ENCODE measurements at places on chromosomes 7 and 10.

DNA sequence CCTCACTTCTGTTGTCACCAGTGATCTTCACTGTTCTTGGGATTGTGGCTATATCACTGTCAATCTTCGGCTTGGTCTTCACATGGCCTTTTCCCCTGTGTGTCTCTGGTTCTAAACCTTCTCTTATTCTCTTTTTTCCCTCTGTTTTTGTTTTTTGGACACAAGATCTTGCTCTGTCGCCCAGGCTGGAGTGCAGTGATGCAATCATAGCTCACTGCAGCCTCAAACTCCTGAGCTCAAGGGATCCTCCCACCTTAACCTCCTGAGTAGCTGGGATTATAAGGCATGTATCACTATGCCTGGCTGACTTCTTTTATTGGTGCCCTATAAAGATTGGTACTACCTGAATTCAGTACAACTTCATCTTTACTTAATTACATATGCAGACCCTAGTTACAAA, 143.4 kb upstream of the EFCAB10 start:
- no peak for DNase-seq

GRCh38 chr7:2818121-2818520, 26.0 kb downstream of the GNA12 start:
- no peak for DNase-seq

- DNase-seq: no peak
These were observed 9.2 kb downstream of the ZCCHC24 start for GRCh38 chr10:79436066-79436849.

GRCh38 chr7:92768501-92769393, 67.6 kb downstream of the CDK6 start:
- DNase-seq: no peak

GRCh38 chr10:95346715-95347401, 56.1 kb upstream of the PDLIM1 start:
- no peak for DNase-seq

GRCh38 chr10:73647211-73647874, 6.1 kb upstream of the MYOZ1 start:
- no peak for DNase-seq

- DNase-seq: no peak
These were observed 15.8 kb downstream of the CPA1 start for GRCh38 chr7:130396109-130396508.

- DNase-seq: no peak
These were observed 736.1 kb upstream of the VSTM2A start for GRCh38 chr7:53806119-53806518.

GRCh38 chr7:100602889-100603725, 944 bp downstream of the PCOLCE start:
- no peak for DNase-seq

DNA sequence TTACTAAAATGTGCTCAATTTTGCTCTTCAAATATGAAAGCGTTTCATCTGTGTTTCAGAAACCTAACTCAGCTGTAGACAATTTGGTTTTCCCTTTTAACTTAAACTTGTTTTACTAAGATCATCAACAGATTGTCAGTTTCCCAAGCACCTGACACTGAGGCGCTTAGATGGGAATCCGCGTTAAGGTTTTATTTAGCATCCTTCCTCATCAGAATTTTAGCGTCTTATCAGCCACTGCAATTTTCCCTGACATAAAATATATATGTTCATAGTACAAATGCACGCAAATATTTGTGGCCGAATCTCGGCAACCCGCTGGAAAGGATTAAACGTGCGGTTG, 1.2 kb downstream of the SGCE start:
- no peak for DNase-seq

GRCh38 chr10:133247681-133248333, 10.2 kb downstream of the VENTX start:
- DNase-seq: no peak

- no peak for DNase-seq
These were observed 498 bp upstream of the ST7 start for GRCh38 chr7:116952635-116953371.

DNA sequence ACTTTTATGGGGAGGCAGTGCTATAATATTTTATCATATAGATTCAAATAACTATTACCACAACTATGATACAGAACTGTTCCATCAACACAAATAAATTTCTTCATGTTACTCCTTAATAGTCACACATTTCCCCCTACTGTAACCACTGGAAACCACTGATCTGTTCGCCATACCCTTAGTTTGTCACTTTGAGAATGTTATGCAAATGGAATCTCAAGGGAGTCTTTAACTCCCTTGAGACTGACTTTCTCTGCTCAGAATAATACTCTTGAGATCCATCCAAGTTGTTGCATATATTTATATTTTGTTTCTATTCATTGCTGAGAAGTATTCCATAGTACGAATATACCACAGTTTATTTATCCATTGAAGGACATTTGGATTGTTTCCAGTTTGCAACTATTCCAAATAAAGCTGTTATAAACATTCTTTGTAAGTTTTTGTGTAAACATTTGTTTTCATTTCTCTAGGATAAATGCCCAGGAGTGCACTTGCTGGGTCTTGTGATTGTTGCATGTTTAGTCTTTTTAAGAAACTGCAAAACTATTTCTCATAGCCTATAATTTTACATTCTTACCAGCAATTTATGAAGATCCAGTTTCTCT, 19.7 kb upstream of the PON2 start:
- no peak for DNase-seq

- DNase-seq: no peak
These were observed 4.7 kb downstream of the CDNF start for GRCh38 chr10:14833106-14833505.

DNA sequence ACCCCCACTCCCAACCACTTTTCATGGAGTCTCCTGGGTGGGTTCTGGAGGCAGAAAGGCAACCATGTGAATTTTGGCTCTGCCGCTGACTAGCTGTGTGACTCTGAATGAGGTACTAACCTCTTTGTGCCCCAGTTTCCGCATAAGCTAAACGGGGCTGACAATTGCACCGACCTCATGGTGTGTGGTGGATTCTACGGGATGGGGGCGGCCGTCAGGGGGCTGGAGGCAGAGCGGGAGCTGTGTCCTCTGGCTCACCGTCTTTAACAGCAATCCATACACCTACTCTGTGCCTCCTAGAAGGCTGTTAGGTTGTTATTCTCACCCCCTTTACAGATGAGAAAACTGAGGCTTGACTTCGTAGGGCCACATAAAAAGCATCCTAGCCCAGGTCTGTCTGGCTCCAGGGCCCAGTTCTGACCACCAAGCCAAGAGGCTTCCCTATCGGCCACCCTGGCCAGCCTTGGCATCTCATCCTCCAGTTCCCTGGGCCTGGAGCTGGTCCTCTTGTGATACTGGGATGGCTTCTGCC, 4.3 kb upstream of the SLC29A3 start:
- DNase-seq: no peak

GRCh38 chr10:24982319-24983112, 30.1 kb upstream of the PRTFDC1 start:
- DNase-seq: no peak

DNA sequence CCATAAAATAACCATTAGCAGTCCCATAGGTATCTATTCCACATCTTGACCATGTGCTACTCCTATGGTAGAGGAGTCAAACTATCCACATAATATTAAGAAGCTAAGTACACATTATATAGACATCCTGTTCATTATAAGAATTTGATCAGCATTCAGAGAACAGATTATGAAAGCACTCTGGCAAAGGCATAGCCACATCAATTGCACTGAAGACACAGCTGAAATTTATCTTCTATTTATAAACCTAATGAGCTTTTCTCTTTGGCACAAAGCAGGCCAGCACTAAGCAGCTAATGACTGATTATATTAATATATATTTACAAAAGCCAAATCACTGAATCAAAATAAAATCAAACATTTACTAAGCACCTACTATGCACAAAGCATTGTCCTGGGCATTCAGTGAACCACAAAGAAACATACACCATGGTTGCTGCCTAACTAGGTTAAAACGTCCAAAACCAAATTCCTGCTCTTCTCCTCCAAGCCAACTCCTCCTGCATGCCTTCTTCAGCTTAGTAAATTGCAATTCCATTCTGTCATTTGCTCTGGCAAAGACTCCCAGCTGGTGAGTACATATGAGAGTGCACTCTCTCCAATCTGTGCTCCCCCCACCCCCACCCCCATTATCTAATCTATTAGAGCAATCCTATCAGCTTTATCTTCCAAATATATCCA, 122.6 kb upstream of the ASAH2 start:
- no peak for DNase-seq

GRCh38 chr10:77877441-77878344, 48.9 kb downstream of the DLG5 start:
- peak; percentile 16 for DNase-seq

DNA sequence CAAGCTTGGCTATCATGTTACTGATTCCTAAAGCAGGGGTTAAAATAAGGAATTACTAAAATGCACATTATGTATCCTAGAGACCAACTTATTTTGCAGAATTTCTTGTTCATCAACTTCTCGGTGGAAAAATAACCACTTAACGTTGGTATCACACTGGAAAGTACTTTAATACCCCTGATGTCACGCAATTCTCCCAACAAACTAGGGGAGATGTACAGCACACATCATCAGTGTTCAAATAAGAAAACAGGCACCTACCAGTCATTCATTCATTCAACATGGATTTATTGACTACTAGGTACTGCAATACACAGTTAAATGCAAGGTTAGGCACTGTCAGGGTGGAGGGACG, 648 bp downstream of the HUS1 start:
- DNase-seq: no peak

- DNase-seq: no peak
These were observed 53.8 kb downstream of the INPP5A start for GRCh38 chr10:132591166-132591971.

GRCh38 chr7:27032839-27033238, 63.0 kb downstream of the HOXA1 start:
- DNase-seq: no peak

GRCh38 chr7:72017756-72018155, 394.4 kb downstream of the CALN1 start:
- DNase-seq: no peak

GRCh38 chr7:69429911-69430383, 168.3 kb upstream of the AUTS2 start:
- DNase-seq: no peak

DNA sequence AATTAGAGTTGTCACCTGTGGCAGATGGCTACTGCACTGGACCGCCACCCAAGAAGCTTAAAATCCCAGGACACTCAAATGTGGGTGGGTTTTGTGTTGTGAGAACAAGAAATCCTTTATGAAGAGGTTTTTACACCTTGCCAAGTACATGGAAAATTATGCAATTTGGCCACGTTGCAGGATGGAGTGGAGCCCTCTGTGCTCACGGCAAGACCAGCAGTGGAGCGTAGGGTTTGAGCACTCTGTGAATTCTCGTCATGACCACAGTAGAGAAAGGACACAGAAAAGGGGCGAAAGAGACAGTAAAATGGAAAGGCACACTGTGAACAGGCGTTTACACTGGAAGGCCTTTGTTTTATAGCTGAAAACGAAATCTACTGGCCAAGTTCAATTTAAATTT, 222.6 kb downstream of the ADARB2 start:
- DNase-seq: no peak

DNA sequence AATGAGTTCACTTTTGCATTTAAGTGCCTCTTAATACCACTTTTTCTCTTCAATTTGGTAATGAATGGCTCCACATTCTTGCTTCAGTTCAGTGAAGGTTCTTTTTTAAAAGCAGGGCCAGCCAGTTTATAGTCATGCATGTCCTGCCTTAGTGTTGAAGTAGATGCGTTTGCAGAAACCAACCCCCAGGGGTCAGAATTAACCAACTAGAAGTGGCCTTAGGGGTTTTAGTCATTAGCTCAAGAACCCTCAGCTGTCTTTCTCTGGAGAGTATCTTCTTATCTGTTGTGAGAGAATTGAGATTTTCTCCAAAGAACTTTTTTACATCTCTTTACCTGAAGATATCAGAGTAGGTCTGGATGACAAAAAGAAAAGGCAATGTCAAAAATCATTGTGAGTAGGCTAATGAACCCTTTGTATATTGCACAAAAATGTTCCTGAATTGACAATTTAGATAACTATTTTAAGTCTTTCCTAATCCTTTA, 82.2 kb downstream of the PIK3CG start:
- DNase-seq: peak; percentile 49

DNA sequence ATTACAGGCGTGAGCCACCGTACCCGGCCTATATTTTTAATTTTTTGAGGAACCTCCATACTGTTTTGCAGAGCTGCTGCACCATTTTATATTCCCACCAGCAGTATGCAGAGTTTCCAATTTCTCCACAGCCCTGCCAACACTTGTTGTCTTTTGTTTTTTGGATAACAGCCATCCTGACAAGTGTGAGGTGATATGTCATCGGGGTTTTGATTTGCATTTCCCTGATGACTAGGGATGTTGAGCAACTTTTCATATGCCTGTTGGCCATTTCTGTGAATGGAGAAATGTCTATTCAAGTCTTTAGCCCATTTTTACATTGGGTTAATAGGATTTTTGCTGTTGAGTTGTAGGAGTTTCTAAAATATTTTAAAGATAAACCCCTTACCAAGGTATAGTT, 22.2 kb downstream of the ENTPD7 start:
- DNase-seq: no peak

- no peak for DNase-seq
These were observed 54.6 kb downstream of the AGMO start for GRCh38 chr7:15507171-15507570.

DNA sequence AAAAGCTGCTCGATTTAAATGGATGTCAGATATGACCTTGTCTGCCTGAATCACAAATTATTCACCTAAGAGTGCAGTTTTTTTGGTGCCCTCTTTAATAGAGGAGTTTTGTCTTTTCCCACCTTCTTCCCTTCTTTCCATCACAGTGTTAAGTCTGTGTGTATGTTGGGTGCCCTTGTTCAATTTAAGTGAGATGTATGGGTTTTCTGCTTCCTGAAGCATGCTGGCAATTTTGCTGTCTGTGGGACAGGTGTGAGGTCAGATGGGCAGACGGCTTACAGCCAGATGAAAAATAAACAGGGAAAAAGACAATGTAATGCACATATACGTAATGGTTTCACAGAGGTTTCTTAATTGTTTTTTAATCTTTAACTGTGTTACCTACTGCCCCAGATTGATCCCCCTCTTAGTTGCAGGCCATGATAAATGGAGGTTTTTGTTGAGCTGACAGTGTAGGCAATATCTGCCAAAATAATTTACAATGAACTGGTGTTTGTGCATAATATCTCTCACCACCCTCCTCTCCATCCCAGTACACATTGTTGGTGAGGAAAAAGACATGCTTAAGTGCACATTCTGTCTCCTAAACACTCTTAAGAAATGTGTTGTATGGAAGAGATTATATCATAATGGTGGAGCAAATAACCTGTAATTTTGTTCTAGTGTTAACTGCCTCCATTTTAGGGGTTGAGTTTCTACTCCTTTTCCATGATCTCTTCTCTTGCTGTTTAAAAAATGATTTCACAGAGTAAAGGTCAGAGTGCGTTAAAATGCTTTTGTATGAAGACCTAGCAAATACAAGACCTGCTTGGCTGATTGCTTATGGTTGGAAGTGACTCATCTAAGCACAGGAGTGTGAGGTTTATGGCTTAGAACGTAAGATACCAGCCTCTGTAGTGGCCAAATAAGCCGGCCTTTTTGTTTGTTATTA, 123.9 kb downstream of the LRRC4 start:
- no peak for DNase-seq

DNA sequence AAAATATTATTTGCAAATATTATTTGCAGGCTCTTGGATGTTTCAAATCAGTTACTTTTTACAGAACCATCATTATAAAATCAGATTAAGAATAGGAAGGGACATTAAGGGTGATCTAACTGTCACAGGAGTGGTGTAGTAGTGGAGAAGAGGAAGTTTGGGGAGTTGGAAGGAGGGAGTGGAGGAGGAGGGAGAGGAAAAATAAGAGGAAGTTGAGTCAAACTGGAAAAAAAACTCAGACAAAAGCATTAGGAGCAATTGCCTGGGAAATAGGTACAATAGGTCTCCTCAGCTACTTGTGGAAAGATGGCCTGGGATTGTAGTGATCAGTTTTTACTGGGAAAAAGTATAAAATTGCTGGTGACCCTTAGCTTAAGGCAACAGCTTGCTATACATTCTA, 77.7 kb upstream of the GPR37 start:
- no peak for DNase-seq
